ENCODE measurements at places on chromosomes 3 and 15.

GRCh38 chr3:5205165-5205941 is 17.8 kb downstream of the EDEM1 start:
- peak; percentile 57 for DNase-seq

GRCh38 chr15:37652646-37653417 is 281.6 kb upstream of the TMCO5A start:
- DNase-seq, result no peak

DNA sequence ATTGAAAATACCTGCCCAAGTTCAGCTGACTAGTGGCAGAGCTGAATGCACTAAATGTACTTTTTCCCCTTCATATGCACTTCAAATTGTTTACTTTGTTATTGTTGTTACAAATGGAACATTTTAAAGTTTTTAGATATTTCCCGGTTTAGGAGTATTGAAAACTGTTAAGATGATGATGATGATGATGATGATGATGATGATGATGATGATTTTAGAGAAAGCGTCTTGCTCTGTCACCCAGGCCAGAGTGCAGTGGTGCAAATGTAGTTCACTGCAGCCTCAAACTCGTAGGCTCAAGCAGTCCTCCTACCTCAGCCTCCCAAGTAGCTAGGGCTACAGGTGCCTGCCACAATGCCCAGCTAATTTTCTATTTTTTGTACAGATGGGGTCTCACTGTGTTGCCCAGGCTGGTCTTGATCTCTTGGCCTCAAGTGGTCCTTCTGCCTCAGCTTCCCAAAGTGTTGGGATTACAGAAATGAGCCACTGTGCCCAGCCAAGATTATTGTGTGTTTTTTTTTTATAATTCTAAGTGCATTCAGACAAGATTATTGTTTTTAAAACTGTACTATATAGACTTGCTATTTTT is 45.9 kb upstream of the SLC22A13 start:
- no peak for DNase-seq

DNA sequence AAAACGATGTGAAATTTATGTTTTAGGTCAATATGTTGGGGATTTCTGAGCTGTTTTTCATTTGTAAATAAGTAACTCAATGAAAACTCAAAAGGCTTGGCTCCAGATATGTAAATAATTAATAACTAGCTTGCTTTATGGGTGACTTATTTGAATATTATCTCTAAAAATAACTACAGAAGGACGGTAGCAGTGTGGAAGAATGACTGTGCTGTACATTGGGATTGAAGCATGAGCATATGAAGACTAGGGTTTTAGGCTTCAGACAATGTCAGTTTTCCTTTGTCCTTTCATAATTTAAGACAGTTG is 343.9 kb downstream of the GRM7 start:
- DNase-seq, result no peak

DNA sequence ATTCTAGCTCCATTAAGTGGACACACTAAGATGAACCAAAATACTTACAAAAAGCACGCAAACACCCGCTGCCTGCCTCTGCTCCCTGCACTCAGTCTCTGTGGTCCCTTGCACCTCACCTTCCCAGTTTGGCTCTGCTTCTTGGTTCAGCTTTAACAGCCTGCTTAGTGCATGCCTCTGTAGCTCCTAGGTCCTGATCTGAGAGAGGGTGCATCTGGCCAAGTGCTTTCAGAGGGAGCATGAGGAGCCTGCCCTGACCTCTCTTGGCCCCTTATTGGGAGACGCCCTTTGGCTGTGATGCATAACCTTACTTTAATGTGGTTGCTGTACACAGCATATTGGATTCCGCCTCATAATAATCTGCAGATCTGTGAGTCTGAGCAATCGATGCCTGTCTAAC is 21.2 kb upstream of the ATP10A start:
- DNase-seq, result no peak

GRCh38 chr15:73317651-73318462 is 50.9 kb downstream of the HCN4 start:
- DNase-seq, result no peak

- DNase-seq, result no peak
These were observed 203.9 kb downstream of the NEK10 start for GRCh38 chr3:27165321-27165721.

GRCh38 chr3:135916310-135916709 is 49.2 kb upstream of the PPP2R3A start:
- DNase-seq, result no peak

GRCh38 chr15:50880651-50881114 is 27.8 kb upstream of the AP4E1 start:
- no peak for DNase-seq

- no peak for DNase-seq
These were observed 163.7 kb downstream of the TCF12 start for GRCh38 chr15:57082054-57082728.

DNA sequence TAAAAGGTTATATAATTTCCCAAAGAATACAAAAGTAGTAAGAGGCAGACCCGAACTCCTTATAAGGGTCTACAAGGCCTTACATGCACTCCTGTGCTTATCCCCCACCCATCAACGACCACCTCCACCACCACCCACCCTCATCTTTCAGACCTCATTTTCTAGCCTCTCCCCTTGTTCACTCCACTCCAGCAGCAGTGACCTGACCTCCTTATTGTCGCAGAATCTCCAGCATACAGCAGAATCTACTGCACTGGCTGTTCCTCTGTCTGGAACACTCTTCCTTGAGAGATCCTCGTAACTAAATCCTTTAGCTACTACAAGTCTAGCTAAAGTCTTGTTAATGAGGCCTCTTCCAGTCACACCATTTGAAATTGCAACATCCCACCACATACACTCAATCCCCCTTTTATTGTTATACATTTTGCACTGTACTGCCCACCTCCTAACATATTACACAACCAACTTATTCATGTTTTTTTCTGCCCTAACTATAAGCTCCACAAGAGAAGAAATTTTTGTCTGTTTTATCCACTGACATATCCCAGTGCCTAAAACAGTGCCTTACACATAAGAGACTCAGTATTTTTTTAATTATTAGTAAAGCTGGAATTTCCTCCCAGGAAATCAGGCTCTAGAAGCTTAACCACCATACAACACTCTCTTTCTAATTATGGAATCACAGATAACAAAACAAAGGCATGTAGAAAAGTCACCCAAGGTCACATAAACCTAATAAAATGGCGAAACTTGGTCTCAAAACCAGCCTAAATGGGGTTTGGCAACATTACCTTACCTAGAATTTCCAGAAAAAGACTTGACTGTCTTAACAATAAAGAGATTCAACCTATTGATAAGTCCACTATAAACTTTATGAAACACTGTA is 40.2 kb downstream of the ZNF148 start:
- no peak for DNase-seq

DNA sequence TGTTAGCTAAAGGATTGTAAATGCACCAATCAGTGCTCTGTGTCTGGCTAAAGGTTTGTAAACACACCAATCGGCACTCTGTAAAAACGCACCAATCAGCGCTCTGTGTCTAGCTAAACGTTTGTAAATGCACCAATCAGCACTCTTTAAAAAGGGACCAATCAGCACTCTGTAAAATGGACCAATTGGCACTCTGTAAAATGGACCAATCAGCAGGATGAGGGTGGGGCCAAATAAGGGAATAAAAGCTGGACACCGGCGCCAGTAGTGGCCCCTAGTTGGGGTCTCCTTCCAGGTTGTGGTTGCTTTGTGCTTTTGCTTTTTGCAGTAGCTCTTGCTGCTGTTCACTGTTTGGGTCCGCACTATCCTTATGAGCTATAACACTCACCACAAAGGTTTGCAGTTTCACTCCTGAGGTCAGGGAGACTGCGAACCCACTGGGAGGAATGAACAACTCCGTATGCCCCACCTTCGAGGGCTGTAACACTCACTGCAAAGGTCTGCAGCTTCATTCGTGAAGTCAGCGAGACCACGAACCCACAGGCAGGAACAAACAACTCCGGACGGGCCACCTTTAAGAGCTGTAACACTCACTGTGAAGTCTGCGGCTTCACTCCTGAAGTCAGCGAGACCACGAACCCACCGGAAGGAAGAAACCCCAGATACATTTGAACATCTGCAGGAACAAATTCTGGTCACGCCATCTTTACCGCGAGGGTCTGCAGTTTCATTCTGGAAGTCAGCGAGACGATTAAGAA is 1.1 kb upstream of the SUCLG2 start:
- peak; percentile 47 for DNase-seq

- no peak for DNase-seq
These were observed 2.6 kb upstream of the TBC1D2B start for GRCh38 chr15:78080088-78080460.

- DNase-seq, result no peak
These were observed 55.0 kb downstream of the FLNB start for GRCh38 chr3:58063022-58063815.

- no peak for DNase-seq
These were observed 13.2 kb upstream of the PYGO1 start for GRCh38 chr15:55601374-55601773.

DNA sequence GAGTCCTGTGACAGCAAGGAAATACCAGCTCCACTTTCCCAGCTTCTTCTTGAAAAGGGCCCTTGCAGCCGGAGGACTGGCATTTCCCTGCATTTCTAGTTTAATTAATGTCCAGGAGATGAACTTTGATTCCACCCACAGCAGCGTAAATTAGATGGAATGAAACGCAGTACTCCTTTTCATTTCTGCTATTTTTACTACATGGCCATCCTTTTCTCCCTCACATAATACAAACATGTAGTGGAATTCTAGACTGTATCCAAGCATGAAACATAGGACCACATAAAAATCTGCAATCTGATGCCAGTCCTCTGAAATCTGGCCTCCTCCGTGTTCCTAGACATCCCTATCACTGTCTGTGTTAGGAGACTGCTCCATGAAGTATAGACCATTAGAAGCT is 403.2 kb downstream of the NR2F2 start:
- DNase-seq, result no peak

- DNase-seq, result no peak
These were observed 22.6 kb downstream of the METTL6 start for GRCh38 chr3:15404767-15405166.

DNA sequence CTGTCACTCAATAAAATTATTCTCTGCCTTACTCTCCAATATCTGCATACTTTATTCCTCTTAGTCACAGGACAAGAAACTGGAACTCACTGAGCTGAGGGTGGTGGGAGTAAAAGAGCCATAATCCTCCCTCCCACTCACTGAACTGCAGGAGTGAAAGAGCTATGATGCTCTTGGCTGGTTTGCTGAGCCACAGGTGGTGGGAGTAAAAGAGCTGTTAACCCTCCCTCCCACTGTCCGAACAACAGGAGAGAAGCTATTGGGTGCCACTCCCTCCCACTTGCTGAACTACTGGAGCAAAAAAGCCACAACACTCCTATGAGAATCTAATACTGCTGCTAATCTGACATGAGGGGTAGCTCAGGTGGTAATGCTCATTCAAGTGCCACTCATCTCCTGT is 391.0 kb downstream of the NSUN3 start:
- no peak for DNase-seq

- no peak for DNase-seq
These were observed 460.6 kb upstream of the NR2F2 start for GRCh38 chr15:95869920-95870319.

DNA sequence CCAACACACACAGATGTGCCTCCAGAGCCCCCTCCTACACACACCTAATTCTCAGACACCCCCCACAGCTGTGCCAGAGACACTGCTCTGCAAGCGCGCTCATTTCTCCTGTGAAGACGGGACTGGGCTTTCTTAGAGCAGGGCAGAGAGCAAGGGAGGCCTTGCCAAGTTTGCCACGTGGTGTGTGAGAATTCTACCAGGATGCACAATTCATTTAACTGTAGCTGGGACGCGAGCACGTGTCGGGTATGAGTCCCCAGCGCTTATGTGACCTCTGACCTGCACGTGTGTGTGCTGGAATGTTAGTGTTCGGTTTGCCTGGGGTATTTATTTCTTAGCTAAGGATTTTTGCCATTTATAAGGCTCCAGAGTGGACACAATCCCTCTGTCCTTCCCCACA is 37.0 kb downstream of the FEM1B start:
- DNase-seq, result no peak

DNA sequence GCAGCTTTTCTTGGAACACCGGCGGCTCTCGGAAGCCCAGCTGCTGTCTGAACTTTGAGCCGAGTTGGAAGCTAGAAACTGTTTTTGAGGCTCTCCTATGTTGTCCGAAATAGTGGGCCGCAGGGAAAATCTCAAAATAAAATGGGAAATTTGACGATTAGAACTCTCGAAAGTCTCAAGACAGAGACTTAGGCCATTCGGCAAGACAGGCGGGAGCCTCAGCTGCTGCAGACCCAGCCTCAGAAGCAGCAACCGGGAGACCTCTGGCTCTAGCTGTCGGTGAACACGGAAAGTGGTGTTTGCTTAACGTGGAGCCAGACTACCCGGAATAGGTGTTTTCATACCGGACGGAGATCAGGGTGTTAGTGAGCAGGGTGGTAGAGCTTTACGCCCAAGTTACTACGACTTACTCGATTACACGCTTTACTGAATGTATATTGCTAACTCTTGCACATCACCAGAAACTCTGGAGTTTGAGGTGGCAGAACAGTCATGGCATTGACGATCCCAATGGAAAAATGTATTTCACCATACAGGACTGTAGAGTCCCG is 357 bp upstream of the MAN2C1 start:
- no peak for DNase-seq

- DNase-seq, result no peak
These were observed 43.9 kb downstream of the NSMCE3 start for GRCh38 chr15:29225534-29226234.

GRCh38 chr3:131819381-131820055 is 215.3 kb downstream of the CPNE4 start:
- no peak for DNase-seq

GRCh38 chr15:62533687-62534086 is 368.6 kb upstream of the C2CD4B start:
- no peak for DNase-seq

DNA sequence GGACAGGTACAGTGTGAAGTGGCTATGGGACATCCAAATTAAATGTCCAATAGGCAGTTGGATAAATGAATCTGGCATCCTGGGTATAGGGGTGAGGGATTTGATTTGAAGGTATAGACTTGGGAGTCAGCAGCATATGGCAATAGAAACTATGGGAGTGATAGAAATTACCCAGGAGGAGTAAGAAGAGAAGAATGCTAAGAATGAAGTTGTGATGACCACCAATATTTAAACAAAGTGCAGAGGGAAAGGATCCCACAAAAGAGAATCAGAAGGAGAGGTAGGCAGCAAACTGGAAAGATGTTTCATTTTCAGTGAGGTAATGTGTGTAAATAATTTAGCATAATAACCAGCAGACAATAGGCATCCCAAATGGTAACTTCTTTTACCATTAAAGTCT is 13.8 kb upstream of the MSL2 start:
- DNase-seq, result no peak
